NCI-H2081 treated with DMSO at 0.1 percent for 48 hours (cell line): ENCODE measurements at places on chromosomes 1 and 21.
A peak's percentile ranks its signal among the peaks of the same experiment; 100 is the strongest.

- DNase-seq: no peak
Observed at GRCh38 chr1:219149009-219149577, 24.6 kb upstream of the LYPLAL1 start.

DNA sequence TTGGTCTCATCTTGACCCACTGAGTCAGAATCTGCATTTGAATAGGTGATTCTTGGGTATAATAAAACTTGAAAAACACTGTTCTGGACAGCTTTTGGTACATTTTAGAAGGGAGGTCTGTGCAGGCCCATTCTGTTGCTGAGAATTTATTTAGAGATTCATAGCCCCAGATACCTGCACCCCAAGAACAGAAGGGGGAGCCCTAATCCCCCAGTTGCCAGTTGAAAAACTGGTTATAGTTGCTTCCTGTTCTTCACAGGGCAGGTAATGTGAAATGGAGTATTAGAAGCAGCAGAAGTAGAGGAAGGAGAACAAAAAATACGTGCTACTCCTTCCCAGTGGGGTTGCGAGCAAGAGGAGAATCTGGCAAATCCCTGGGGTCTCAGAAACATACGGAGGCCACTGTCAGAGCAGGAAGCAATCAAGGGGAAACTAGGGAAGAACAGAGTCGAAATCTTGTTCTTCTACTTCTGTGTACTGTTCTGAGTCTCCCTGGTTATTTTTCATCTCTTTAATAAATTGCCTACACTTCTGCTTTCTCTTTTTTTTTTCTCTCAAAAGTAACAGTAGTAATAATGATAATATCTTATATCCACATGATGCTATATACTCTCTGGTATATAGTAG lies 4.6 kb upstream of the CLCA2 start:
- no peak for DNase-seq

DNA sequence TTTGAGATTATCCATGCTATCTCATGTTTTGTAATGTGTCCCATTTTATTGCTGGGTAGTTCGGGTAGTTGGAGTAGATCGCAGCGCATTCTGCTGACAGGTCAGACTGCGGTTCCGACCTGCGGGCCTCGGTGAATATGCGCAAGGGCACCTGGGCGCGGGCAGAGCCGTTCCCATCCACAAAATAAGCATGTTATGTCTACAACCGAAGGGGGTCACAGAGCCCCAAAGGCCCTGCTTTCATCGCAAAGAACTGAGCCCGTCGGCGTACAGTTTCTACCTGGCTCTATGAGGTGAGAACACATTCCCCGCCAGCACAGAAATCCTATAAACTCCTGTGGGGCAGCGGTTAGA lies 88.4 kb downstream of the PRKAB2 start:
- no peak for DNase-seq

DNA sequence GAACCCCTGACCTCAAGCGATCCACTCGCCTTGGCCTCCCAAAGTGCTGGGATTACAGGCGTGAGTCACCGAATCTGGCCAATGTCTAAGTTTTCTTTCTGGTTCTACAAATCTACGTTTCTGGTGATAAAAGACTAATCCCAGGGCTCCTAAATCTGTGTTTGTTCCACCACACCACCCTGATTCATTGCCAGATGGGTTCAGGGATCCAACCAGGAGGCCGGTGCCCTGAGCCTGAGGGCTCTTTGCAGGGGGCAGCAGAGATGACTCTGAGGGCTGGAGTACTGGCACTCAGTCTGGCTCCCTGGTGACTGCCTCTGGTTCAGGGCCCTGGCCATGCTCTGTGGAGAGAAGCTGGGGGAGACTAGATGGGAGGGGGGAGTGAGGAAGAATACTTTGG lies 10.5 kb upstream of the OPRD1 start:
- no peak for DNase-seq

- DNase-seq: no peak
Observed at GRCh38 chr1:38418195-38419030, 371.8 kb upstream of the POU3F1 start.

GRCh38 chr1:39415553-39415952 lies 75.9 kb upstream of the BMP8A start:
- DNase-seq: no peak

GRCh38 chr1:170666541-170667254 lies 2.8 kb downstream of the PRRX1 start:
- no peak for DNase-seq

GRCh38 chr1:79190074-79190473 lies 183.5 kb upstream of the ADGRL4 start:
- no peak for DNase-seq

DNA sequence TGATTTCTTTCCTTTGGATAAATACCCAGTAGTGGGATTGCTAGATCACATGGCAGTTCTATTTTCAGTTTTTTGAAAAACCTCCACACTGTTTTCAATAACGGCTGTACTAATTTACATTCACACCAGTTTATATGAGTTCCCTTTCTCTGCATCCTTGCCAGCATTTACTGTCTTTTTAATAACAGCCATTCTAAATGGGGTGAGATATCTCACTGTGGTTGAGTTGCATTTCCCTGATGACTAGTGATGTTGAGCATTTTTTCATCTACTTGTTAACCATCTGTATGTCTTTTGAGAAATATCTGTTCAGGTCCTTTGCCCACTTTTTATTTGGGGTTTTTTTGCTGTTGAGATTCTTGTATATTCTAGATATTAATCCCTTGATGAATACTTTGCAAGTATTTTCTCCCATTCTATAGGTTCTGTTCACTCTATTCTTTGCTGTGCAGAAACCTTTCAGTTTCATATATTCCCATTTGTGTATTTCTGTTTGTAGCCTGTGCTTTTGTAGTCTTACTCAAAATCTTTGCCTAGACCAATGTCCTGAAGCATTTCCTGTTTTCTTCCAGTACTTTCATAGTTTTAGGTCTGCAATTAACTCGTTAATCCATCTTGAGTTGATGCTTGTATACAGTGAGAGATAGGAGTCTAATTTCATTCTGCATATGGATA lies 7.3 kb downstream of the HENMT1 start:
- DNase-seq: no peak

DNA sequence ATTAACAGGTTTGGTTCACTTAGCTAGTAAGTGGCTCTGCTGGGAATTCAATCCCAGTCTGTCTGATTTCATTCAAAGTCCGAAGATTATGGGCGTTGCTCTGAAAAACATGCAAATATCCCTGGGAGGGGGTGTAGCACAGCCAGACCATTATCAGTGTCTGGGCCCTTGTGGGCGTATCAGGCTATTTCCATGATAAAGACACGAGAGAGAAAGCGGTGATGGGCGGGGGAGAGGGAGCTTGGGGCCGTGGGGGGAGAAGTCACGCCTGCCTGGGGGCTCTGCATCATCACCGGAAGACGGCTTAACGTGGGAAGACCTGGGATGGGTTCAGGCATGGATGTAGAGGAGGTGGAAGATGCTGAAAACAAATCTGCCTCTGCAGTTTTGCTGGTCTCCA lies 25.8 kb downstream of the IL6R start:
- no peak for DNase-seq

DNA sequence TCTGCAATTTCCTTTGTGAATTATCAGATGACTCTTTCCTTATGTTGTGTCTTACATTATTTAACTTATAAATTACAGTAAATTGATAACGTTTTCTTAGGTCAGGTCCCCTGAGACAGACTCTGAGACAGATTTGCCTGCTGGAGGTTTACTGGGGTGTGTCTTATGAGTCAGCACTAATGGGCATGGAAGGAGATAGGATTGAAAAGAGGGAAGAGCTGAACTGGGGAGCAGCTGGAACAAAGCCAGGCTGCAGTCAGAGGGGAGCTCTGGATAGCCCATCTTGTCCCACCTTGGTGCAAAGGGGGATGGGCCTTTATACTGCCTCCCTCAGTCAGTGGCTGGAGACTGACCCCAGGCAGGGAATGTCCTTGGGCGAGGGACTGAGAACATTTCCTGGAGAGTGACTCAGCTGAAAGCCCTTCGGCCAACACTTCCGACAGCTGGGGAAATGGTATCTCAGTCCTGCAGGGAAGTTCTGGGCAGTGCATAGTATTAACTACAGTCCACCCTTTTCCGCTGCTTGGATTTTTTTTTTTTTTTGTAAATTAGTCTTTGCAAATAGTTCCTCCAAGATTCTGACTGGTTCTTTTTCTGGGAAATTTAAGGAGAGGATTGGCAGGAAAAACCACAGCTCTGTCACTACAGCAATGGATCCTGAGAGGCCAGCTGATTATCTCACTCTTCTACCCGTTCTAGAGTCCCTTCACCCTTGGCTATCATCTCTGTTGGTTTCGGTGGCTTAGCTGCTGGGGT lies 39.1 kb upstream of the CDC42BPA start:
- no peak for DNase-seq

DNA sequence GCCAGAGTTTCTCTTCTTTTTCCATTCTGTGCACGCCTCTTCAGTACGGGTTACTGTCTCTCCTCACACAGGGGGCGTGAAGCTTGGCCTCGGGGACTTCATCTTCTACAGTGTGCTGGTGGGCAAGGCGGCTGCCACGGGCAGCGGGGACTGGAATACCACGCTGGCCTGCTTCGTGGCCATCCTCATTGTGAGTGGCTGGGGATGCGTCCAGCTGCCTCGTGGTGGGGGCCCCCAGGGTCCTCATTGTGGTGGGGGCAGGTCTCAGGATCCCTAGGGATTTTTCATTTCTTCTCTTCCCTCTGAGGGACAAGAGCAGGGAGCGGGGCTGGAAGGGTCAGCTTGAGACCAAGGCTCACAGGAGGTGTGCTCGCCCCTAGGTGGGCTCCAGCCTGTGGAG lies 23.5 kb downstream of the PSEN2 start:
- DNase-seq: no peak

- DNase-seq: no peak
Observed at GRCh38 chr1:204826970-204827369, 43.7 kb upstream of the NFASC start.

DNA sequence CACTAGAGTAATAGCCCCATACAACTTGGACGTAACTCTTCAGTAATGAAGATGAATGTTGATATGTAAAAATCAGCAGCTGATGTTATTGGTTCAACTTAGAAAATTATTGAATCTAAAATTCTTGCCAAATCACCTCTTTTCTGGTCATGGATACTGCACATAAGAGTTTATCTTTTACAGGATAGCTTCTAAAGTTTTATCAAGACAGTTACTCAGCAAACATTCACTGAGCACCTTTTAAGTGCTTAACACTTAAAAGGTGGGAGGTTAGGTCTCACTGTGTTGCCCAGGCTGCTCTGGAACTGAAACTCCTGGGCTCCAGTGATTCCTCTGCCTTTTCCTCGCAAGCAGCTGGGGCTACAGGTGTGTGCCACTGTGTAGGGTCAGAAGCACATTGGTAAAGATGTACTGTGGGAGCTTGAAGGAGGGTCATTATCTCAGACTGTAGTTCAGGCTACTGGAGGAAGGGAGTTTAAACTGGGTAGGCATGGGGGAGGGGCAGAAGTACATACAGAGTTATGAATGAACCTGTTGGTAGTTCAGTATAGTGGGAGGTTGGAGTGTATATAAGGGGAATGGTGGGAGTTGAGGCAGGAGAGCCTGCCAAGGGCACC lies 2.0 kb downstream of the MPZL1 start:
- no peak for DNase-seq

DNA sequence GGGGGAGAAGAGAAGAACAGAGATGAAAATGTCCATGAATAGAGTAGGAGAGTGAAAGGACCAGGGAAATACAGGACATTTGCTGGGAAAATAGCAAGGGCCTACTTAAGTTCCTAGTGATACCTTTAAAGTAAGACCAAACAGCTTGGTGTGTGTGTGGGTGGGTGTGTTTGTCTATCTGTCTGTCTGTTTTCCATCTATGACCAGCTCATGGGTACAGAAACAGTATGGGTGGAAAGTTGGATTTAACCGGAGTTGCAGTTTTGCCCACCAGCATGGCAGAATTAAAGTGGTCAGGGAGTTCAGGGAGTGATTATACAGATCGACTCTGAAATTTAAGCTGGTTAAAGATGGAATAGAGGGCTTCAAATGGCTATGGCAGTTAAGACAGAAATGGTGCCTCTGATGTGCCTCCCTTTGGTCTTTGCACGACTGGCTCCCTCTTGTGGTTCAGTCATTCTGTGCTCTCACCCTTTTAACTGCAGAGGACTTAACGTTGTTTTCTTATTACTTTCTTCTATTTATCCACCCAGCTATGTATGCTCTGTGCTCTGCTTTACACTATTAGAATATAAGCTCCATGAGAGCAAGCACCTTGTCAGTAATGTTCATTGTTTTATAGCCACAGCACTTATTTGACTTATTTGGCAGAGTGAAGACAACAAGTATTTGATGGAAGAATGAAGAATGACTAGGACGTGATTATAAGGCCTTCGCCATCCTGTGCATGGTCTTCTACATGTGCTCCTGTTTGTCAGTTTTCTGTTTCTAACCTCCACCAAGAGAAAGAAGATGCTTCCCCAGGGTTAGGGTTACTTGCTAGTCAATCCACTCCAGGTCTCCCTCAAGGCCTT lies 72.7 kb upstream of the AK4 start:
- peak; percentile 25 for DNase-seq

DNA sequence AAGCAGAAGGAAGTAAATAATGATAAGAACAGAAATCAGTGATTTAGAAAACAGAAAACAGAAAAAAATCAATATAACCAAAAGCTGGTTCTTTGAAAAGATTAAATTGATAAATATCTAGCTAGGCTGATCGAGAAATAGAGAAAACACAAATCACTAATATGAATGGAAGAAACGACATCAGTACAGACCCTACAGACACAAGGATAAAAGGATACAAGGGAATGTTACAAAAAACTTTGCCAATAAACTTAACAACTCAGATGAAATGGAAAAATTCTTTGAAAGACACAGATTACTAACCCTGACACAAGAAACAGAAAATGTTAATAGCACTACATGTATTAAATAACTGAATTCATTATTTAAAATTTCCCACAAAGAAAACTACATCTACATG lies 6.3 kb upstream of the ARHGAP29 start:
- no peak for DNase-seq

DNA sequence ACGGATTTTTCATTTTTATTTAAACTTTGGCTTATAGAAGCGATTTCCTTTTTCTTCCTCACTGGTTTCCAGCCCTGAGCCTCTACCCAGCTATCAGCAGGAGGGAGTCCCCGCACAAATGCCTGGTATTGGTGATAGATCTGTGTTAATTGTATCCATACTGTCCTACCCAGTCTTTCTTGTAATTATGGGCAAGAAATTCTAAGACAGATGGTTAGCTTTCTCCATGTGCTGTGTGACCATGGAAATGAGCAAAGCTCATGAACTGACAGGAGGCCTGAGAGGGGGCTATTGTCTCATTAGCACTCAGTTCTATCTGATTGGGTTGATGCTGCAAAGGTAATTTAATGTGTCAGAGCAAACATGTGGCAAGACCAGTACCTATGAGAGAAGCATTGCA lies 108.1 kb upstream of the IVNS1ABP start:
- DNase-seq: no peak
